ENCODE measurements at places on chromosomes 3 and 15.

DNA sequence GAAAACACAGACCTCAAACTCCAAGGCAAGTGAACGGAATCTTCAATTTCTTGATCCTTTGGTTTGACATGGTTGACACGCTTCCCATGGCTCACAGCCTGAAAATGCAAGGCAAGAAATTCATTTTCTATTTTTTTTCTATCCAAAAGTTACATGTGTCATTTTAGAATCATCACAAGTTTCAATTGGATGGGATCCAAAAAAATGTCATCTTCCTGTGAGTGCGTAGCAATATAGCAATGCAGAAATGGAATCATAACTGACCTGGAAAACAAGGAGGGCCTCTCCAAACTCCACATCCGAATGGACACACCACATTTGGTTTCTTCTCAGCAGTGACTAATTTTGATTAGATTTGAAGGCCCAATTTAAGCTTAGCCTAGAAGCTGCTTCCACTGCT, 175.8 kb upstream of the ATP11B start:
- no peak for DNase-seq

DNA sequence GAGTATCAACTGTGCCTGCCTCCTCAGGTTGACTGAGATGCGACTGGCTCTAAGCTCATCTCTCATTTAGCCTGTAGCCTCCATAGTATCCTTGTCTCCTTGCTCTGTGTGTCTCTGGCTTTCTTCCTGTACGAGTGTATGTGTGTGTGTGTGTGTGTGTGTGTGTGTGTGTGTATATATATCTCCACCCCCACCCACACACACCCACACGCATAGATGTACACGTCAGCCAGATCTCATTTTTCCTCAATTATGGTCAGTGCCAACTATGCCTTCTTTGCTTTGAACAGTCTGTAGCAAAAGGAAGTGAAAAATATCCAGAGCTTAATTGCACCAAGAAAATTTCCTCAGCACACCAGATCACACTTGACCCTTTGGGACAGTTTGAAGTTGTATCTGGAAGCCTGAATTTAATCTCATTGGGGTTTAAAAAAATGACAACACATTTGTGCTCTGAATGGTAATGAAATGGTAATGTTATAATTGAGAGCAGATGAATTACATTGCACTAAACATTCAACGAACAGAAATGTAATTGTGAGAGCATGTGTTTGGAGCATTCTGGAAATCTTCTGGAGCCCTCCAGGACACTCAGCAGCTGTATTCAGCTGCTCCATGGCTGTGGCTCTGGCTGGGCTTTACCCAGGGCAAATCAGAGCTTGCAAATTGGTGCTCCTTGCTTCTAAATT, 63.6 kb downstream of the RYR3 start:
- no peak for DNase-seq

DNA sequence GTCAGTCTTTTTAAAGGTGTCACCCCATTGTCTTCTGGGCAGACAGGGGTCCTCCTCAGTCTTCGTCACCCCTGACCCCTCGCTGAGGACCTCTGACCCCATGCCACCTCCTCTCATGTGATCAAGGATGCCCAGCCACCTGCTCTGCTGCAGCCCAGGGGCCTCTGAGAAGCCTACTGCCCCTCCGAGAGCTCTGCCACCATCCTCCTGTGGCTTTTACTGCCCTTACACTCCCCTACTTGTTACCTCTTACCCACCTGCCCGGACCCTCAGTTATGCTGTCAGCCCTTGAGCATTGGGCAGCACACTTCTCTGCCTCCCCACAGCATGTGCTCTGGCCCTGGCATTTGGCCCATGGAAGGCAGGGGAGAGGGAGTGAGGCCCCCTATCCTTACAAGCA, 123.2 kb downstream of the LRRK1 start:
- no peak for DNase-seq

DNA sequence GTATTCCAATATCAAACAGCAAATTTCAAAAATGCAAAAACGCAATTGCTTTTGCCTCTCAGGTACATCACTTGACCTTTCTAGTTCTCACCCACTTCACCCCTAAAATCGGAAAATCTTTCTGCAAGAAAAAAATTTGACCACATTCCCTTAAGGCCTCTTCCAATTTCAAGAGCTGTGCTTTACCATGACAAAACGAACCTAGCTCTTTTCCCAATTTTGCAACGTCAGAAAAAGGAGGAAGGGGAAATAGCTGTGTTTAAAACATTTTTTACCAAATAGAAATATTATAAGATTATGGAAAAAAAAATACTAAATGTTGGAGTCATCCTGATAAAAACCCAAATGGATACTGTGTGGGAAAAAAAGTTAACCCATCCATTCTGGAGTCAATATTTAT, 1.1 kb upstream of the NR2C2 start:
- DNase-seq, result no peak

DNA sequence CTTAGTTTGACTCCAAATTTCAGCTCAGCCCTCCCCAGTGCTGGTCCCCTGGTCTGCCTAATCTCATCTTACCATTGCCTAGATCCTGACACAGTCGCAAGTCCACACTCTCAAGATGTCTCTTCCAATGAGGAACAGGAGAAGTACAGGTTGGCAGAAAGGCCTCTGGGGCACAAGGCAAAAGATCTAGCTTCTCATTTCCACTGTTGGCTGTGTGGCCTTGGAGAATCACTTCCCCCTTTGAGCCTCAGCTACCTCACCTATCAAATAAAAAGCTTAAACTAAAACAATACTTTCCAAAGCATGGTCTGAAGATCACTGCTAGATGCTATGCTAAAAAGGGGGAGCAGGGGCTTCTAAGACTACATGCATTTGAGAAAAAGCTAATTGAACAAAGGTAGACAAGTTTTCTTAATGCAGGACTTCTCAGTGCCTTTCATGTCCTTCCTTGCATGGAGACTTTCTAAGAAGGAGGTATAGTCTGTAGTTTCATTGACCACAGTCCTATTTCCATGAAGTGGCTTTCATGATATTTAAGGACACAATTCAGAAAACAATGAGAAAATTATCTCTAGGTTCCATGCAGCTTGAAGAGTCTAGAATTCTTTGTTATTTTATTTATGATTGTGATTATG, 118.0 kb upstream of the RAD18 start:
- DNase-seq, result no peak

GRCh38 chr3:114958930-114959329, 188.2 kb downstream of the ZBTB20 start:
- DNase-seq, result no peak

- no peak for DNase-seq
Measured at GRCh38 chr3:15476378-15476777, 45.1 kb downstream of the COLQ start.

GRCh38 chr3:79871656-79872055, 103.9 kb upstream of the ROBO1 start:
- DNase-seq, result no peak

DNA sequence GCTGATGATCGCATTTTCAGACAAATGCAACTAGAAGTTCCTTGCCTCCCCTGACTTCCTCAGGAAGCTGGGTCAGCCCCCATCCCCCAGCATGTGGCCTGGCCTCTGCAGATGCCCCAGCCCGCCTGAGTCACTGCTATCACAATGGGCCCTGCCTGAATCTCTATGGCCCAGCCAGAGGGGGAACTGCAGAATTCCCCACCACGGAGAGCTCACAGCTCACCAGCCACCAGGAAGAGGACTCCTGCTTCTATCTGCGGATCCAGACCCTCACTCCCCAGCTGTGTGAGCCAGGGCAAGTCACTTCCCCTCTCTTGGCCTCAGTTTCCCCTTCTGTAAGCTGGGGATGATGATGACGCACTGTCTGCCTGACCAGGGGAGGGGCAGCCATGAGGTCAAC, 6.9 kb downstream of the PLXND1 start:
- no peak for DNase-seq

DNA sequence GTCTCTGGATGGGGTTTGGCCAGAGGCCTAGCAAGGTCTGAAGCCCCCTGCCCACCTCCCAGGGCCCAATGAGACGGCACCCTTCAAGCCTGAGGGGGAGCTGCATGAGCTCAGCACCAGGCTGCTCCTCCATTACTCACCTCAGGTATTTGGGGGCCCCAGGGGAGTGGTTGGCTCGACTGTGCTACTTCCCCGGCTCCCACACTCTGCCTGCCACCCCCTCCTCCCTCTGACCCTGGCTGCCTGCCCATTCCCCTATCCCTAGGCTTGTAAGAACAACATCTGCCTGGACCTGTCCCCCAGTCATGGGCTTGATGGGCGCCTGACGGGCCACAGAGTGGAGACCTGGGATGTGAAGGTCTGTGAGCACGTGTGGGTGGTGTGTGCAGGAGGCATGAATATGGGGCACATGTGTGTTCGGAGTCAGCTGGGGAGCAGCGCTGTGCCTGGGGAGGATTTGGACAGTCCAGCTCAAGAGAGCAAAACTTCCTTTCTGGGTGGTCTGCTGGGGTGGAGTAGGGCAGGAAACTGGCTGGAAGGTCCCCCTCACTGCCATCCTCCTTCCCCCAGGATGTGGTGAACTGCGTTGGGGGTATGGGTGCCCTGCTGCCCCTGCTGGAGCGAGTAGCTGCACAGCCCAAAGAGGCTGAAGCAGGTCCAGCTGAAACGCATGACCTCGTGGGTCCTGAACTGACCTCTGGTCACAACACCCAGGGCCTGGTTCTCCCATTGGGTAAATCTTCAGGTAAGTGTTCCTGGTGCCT, 17.4 kb downstream of the NBEAL2 start:
- DNase-seq, result no peak

GRCh38 chr3:4409971-4410573, 57.0 kb downstream of the SUMF1 start:
- no peak for DNase-seq

- no peak for DNase-seq
Measured at GRCh38 chr3:102018551-102018950, 169.2 kb downstream of the NFKBIZ start.

GRCh38 chr3:98733053-98733811, 29.9 kb upstream of the ST3GAL6 start:
- peak; percentile 7 for DNase-seq

- no peak for DNase-seq
Measured at GRCh38 chr3:115004201-115005140, 142.6 kb downstream of the ZBTB20 start.

DNA sequence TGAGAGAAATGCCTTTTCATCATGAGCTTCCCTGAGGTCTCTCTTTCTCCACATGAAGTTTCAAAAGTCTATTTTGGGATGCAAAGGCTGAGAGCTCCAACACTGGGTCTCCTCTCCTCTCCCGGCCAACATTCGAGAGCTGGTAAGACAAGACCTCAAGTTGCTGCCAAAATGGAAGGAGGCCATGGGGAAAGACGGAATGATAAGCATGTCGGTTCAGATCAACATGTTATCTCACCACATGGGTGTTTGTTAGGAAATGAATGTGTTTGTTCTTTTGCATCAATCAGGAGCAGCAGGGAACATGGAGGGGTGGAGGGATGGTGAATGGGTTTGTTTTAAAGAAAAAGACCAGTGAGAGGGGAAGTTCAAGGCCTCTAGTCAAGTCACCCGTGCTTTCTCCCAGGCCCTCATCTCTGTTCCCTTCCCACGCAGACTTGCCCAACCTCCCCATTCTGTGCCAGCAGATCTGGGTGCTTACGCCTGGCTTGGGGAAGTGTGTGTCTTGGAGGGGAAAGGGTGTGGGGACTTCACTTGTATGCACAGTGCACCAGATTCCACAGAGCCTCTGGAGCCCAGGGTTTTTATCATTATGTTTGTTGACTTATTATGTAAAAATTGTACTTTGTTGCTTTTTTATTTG, 23.5 kb upstream of the ATP10A start:
- no peak for DNase-seq

DNA sequence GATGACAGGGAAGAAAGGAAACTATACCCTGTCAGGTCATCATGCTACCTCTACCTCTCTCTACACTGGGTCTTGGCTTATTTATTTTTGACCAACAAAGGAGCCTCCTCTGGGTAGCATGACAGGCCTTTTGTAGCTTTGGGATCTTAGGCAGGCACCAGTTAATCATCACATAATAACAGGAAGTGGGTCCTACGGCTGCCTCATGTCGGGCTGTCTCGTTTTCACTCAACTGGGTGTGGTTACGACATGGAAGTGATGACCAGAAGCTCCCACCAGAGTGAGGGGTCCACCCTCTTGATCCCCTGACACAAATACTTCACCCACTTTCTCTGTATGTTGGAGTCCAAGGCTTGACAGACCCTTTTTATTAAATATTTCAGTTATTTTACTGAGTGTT, 105.3 kb downstream of the CD47 start:
- peak; percentile 51 for DNase-seq

GRCh38 chr3:65968996-65969395, 69.7 kb downstream of the MAGI1 start:
- no peak for DNase-seq

DNA sequence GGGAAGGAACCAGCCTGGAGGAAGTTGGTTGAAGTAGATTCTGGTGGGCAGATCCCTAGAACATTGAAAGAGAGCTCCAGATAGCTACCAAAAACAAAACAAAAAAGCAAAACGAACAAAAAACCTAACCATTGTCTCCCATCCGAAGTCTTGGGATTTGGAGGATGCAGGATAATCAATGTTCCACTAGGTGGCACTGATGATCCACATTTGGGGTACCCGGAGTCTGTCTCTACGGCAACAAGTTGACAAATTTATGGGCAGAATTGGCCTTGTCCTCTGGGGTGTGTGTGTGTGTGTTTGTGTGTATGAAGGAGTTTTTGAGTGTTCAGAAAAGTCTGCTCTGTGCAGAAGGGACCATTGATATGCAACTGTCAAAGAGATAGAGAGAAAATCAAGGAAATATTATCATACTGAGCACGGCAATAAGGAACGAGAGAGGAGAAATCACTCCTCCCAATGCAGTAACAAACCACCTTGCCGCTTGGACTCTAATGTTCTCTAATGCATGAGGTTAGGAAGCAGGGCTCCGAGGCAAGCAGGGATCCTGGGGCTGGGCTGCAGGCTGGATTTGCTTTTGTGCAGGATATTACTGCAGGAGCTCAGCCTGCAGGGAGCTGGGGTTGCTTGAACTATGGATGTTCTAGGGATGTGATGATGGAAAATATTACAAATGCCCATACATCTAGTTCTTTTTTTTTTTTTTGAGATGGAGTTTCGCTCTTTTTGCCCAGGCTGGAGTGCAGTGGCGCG, 59.8 kb upstream of the KLHL25 start:
- peak; percentile 50 for DNase-seq

DNA sequence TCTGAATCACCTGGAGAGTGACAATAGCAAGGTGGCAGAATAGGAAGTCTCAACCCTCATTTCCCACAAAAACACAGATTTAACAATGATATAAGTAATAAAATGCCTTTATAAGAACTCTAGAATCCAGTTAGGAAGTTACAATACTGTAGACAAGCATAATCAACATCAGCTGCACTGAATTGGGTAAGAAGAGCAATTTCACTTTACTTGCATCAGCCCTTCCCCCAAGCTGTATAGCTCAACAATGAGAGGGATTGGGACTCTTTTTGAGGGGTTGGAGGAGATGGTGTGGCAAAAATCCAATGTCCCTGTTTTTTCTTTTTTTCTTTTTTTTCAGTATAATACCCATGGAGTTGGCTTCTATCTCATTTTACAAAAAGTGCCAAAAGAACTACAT, 63.1 kb downstream of the SERP1 start:
- DNase-seq, result no peak

GRCh38 chr15:32030795-32031194, 480 bp downstream of the CHRNA7 start:
- DNase-seq, result no peak
